Nucleus accumbens (tissue), 56 donors: ENCODE measurements at places on chromosomes 16 and 17.

GRCh38 chr17:28230011-28230410 lies 89.0 kb upstream of the TMEM97 start:
- DNase-seq: no peak

DNA sequence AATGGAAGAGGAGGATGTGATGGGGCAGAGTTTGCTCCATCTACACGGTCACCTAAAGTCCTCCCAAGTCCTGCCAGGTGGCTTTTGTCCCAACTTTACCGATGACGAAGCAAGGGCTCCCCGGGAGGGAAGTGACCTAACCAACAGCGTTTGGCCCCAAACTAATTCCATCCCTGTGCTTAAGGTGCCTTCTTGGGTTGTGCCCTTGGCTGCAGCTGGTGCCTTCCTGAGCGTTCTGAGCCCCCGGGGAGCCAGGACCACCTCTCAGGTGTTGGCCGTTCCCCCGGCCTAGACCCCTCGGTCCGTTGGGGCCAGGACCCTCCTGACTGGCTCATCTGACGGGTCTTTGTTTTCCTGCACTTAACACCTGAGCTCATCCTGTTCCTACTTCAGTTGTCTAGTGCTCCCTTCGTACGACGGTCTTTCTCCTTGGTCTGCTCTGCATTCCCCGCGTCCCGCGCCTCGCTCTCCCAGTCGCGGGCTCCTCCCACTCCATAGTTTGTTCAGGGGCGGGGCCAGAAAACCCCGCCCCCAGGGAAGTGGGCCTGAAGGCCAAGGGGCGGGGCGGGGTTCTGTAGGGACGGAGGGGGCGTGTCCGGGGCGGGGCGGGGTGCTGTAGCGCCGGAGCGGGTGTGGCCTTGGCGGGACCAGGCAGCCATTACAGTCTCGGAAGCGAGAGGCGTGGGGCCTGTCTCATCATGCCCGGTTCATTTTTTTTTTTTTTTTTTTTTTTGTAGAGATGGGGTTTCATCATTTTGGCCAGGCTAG lies 822 bp upstream of the ZSCAN10 start:
- DNase-seq: no peak

GRCh38 chr17:16991349-16992009 lies 19.6 kb upstream of the TNFRSF13B start:
- peak; percentile 39 for DNase-seq

- peak; percentile 59 for DNase-seq
Measured at GRCh38 chr17:72151565-72152386, 31.0 kb downstream of the SOX9 start.

- no peak for DNase-seq
Measured at GRCh38 chr17:5272322-5272721, 9.8 kb upstream of the RABEP1 start.

DNA sequence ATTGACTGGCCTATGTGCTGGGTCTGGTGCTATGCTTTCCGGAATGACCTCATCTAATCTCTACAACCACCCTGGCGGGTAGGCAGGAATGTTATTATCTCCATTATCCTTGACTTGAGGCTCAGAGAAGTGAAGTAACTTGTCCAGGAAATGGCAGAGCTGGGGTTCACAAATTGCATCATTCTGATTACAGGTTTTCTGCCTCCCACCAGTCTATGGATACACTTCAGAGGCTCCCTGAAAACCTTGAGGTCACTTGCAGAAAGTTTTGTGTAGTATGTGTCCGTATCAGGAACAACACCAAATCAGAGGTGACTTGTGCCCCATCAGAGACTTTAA lies 19.1 kb downstream of the NOD2 start:
- no peak for DNase-seq

- DNase-seq: no peak
Measured at GRCh38 chr17:45131616-45132319, 547 bp downstream of the PLCD3 start.

DNA sequence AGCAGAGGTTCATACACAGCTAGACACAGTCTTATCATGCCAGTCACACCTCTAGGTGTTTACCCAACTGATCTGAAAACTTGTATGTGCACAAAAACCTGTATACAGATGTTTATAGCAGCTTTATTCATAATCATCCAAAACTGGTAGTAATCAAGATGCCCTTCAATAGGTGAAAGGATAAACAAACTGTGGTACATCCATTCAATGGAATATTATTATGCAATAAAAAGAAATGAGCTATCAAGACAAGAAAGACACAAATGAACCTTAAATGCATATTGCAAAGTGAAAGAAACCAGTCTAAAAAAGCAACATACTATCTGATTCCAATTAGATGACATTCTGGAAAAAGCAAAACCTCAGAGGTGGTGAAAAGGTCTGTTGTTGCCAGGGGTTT lies 47.6 kb upstream of the CNEP1R1 start:
- DNase-seq: no peak

DNA sequence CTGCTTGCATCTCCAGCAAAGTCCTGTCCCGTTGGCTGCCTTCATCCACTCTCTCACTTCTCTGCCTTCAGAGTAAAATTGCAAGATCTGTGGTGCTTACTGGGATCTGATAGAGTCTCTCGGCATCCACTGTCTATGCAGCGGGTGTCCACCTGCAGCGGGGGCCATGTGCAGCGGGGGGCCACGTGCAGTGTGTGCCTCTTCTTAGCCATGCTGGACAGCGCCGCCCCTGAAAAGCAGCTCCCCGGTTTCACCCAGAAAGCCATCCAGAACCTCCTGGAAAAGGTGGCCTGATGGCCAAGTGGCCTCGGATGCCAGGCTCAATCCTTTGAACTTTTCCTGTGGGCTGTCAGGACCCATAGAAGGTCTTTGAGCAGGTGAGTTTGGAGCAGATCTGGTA lies 9.5 kb downstream of the STX4 start:
- DNase-seq: no peak

GRCh38 chr17:4810696-4811290 lies 3.8 kb downstream of the PLD2 start:
- no peak for DNase-seq

GRCh38 chr16:71311553-71312158 lies 22.5 kb upstream of the CMTR2 start:
- no peak for DNase-seq

- no peak for DNase-seq
Measured at GRCh38 chr16:14628806-14629611, 1.1 kb downstream of the PARN start.

GRCh38 chr17:56026915-56027314 lies 126.4 kb upstream of the ANKFN1 start:
- no peak for DNase-seq

DNA sequence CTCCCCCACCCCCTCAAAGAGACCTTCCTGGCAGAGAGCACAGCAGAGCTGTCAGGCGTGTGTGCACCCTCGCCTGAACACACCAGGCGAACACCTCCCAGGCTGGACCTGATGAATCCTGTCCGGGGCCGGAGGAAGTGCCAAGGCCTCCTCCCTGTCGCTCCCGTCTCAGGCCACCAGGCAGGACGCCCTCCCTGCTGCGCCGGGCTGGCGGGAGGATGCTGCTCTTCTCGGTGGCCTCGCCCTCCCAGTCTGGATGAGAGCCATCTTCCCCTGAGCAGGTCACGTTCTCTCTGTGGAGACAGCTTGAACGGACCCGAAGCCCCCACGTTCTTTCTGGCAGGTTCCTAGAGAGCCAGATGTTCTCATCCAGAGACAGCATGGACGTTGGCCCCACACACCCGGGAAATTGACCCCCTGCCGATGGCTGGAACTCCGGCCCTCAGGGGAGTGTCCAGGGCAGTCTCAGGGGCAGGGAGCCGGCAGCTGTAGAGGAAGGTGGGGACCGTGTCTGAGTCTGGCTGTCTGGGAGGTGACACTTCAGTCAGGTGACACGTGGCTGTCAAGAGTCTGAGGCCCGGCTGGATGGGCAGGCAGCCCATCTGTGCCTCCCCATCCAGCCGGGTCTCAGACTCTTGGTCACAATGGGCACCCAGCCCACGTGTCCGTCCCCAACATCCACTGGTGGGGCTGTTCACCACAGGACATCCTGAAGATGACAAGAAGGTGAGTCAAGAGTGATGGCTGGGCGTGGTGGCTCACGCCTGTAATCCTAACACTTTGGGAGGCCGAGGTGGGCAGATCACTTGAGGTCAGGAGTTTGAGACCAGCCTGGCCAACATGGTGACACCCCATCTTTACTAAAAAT lies 5.0 kb upstream of the TIMP2 start:
- no peak for DNase-seq

DNA sequence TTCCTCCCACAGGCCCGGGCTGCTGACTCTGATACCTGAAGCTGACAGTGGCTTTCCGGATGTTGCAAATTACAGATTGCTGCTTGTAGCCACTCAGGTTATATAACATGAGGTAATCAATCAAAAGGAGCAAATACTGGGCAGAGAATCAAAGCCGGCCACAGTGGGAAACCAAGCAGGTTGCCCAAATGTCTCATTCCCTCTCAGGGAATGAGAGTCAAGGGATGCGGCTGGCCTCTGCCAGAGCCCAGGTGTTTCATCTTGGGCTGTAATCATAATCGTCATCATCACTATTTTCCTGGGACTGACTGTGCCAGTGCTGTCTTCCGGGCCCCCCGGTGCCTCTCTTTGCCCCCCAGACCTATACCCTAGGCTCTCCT lies 292.4 kb upstream of the FOXF1 start:
- no peak for DNase-seq

DNA sequence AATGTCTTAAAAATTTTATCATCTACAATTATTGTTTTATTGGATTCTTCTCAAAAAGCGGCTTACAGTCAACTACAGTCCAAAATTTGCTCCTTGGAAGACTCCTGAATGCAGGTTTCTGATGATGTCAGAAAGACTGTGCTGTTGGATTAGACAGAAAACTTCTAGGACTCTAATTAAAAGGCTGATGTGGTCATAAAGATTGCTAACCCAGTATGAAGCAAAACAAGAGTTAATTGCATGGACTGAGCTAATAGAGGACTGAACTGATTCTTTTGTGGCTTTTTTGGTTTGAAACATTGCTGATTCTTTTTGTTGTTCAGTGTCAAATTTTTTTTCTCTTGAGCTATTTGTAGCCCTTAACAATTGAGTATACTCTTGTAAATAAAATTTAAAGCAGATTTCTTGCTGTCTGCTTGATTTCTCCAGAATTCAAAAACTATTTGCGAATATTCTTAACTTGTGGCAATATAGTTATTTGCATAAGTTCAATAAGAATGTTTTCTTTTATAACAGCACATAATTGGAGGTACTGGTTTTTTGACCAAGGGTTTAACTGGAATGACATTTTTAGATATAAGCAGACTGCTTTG lies 33.1 kb upstream of the LCMT1 start:
- DNase-seq: no peak

GRCh38 chr16:47503936-47504335 lies 42.8 kb downstream of the PHKB start:
- DNase-seq: no peak

DNA sequence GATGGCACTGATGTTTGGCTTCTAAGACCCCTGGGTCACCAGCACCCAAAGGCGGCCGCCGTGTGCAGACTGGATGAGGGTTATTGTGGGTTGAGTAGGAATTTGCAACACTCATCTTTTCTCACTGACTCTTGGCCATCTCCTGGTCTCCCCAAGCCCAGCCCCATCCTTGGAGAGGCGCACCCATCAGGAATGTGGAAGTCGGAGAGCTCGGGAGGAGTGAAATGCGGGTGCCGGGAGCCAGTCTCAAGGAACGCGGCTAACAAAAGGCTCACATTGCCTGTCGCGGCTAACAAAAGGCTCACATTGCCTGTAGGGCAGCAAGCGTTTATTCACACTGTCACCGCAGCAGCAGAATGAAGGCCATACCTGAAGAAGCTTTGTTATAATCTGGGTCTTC lies 248.6 kb downstream of the FOXL1 start:
- DNase-seq: no peak

DNA sequence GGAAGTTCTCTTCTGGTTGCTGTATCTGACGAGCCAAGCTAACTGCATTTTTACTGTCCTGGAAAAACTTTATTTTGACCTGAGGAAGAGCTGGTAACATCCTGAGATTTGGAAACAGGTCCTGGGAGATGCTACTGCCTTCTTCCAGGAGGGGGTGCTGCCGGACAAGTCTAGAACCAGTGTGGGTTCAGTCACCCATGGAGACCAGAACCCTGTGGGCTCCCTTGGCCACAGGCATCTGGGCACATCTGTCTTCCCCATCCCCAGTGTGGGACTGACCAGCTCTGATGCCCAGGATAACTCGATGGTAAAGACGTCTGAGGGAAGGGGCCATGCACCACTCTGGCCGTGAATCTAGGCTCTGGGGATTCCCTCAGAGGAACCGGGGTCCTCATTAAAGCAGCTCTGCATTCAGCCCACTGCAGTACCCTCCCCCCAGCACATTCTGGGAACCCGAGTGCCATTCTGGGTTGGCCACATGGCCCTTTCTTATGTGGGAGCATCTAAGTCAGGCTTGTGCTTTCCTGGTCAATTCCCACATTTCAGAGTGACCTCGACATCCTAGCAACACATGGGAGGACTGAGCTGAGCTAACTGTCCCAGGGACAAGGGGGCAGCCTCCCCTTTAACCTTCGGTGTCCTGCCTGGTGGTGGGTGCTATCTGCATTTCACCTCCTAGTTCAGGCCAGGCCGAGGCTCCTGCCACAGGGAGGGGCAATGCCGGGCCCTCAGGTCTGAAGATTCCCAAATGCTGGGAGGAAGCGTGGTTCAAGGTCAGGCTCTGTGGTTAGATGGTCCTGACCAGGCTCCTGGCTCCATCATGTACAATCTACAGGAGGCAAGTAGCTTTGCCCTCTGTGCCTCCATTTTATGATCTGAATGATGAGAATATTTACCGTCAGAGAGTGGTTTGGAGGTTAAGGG lies 6.4 kb downstream of the C16orf86 start:
- DNase-seq: peak; percentile 18

- no peak for DNase-seq
Measured at GRCh38 chr17:61689610-61690180, 98.7 kb upstream of the NACA2 start.

DNA sequence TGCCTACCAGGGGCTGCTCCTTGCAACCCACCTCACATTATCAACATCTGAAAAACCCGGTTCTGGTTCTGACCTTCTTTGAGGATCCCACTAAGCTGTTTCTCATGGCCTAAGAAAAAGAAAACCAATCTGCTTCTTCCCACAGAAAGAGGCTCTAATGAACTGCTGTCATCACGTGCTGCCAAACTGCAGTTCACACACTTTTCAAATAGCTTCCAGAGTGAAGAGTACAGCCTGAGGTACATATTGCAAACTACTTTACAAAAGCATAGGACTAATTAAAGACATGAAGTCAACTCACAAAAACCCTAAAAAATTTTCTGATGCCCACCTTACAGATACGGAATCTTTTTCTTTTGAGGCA lies 36.7 kb downstream of the SMG6 start:
- DNase-seq: no peak
